ENCODE measurements at places on chromosomes 4 and X.

GRCh38 chrX:6986915-6987314 lies 160.6 kb upstream of the STS start:
- DNase-seq = no peak

DNA sequence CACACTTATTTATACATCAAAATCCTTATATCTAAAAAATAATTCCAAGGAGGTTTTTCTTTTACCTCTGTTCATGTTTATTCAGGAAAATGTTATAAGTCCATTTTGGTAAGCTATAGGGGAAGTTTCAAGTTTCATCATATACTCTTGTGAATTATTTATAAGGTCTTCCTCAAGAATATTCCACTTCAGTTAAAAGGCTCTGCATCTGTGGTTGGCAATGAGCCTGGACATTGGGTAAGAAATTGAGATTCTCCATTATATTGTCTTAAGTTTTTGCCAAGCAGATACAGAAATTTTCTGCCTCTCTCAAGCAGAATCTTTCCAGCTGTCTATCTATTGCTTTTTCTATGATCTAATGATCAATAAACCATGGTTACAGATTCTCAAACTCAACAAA lies 641.9 kb downstream of the NLGN4X start:
- no peak for DNase-seq

DNA sequence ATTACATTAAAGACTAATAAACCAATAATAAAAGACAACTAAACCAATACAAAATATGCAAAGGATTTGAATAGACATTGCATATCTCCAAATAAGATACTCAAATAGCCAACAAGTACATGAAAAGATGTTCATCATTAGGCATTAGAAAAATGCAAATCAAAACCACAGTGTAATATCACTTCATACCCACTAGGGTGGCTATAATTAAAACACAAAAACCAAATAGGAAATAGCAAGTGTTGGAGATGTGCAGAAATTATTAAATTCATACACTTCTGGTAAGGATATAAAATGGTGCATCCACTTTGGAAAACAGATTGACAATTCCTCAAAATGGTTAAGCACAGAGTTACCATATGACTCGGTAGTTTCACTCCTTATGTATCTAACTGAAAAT lies 860.8 kb upstream of the DIAPH2 start:
- DNase-seq = no peak

DNA sequence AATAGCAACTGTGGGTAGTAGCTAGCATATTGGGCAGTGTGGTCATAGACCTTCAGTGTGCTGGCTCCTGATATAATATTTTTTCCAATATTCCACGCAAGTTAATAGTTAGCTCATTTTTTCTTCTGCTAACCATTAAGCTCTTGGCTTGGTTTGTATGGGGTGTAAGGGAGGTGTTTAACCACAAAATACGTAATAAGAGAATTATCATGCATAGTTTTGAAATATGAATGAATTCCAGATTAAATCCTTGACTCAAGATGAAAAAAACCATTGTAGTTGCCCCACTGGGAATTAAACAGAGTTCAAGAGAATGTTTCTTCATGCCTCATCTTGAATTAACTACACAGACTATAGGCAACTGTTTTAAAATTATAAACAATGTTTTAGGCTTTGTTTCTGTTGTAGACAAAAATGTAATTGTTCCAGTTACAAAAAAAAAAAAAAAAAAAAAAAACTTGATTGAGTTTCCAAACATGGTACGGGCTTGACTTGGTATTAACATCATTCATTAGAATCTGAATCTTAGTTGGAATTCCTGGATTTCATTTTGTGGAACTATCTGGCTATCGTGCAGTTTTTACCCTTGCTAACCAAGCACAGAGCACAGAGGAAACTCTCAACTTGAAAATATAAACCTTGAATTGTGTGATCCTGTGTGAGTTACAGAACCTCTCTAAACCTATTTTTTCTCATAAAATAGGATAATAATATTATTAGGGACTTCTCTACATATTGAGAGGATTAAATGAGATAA lies 28.4 kb downstream of the CXCL1 start:
- DNase-seq = no peak

DNA sequence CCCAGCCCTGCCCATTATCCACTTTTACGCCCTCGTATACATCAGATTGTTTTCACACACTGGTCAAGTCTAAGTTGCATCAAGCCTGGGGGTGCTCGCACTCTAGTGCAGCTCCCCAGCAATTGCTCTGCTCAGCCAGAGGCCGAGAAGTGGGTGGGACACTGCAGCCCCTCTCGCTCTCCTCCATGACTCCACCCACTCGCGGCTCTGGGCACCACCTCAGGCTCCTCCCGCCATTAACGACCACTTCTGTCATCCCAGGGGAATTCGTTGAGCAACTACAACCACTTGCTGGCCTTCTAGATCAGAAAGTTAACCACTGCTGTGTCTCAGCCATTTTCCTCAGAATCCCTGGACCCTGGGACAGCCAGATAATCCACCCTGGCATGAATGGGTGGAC lies 53.6 kb downstream of the ETNPPL start:
- no peak for DNase-seq

DNA sequence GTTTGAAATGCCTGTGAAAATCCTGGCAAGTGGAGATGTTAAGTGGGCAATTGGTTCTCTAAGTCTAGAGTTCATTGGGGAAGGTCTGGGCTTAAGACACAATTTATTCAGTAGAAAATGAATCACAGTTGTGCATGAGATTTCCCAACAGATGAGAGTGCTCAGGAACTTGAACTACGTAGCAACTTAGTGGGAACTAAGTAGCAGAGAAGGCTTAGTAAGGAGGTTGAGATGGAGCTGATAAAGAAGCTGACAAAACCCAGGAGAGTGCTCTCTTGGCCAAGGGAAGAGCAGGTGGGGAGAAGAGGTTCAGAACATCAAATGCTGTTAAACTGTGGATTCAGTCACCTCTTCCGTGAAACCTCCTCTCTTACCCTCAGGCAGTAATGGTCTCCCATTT lies 33.0 kb downstream of the AFF1 start:
- no peak for DNase-seq

DNA sequence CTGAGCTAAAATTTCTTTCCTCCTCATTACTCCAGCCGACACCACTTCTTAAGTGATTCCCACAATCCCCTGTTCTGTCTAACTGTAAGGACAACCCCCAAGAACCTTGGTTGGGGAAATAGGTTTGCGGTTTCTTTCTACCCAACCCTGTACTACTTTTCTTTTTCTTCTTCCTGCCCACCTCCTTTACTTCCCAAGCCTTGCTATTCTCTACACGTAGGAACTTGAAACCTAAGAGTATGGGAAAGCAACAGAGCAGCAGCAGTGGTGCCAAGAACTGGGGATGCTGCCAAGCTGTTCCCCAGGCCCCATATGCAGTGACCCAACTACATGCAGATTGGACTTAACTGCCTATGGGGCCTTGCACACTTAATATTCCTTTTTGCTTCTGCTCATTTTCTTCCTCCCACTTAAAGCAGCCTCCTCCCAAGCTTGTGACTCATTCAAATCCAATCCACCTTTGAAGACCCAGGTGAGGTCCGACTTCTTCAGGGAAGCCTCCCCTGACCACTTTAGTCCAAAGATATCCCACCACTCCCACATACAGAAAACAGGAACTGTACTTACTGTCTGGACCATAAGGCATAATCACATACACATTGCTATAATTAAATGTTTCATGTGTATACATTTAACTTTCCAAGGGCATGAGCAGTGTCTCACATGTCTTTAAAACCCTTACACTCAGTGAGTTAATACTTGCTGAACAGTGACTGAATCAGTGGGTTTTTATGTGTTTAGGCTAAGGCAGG lies 1.7 kb downstream of the FAM120C start:
- no peak for DNase-seq

DNA sequence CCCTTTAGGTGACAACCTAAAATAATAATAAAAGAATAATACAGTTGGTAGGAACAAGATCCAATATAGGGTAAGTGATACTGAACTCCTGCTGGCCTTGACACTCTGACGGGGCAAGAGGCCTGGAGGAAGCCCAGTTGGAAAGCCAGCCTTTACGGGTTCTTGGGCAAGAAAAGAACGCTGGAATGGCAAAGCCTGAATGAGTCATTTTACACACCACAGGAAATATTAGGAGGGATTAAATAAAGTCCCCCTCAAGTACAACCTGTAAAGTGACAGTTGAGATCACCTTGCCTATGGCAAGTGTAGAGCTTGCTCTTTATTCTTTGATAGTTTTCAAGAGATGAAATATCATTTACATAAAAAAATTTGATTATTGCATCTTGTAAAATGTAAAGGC lies 244.5 kb upstream of the TLL1 start:
- no peak for DNase-seq

- no peak for DNase-seq
These were observed 91.9 kb upstream of the TMEM164 start for GRCh38 chrX:109911046-109911445.

DNA sequence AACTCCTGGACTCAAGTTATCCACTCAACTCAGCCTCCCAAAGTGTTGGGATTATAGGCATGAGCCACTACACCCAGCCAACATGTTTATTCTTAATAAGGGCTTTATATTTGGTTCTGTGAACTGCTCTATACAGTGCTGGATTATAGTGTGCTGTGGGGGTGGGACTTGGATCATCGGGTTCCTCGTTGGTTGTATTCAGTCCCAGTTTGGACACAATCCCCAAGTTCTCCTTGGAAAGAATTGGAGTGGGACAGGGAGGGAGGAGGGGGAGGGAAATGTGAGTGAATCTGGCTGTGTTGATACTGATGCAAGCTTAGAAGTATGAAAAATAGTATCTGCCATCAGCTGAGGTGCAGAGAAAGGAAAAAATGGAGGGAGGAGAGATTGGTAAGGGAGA lies 121.3 kb downstream of the KIT start:
- no peak for DNase-seq

All from T follicular helper cell (primary cell).